ENCODE measurements at places on chromosomes 6 and 20.

DNA sequence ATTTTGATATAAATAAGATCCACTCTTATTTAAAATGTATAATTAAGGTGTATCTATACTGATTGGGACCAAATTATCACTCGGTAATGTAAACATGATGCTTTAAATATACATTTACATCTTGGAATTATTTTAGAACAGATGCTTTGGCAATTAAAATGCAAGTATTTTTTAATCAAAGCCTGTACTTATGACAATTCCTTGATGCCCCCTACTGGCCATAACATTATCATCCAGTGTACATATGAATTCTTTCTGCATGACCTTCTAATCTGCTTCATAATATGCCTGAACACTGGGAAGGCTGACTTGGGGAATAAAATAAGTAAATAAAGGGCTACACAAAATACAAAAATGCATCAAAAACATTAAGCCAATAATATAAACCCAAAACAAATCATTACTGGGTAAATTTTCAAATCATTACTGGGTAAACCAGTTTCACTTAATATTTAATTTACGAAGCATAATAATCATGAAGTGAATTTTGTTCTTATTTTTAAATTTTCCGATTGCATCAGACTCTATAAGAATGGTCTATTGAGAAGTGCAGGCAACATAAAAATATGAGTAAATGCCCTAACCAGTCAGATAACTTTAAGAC, 65.1 kb downstream of the CGA start:
- DNase-seq: peak; percentile 9

GRCh38 chr20:35953387-35954199, 709 bp downstream of the SCAND1 start:
- peak; percentile 62 for DNase-seq

DNA sequence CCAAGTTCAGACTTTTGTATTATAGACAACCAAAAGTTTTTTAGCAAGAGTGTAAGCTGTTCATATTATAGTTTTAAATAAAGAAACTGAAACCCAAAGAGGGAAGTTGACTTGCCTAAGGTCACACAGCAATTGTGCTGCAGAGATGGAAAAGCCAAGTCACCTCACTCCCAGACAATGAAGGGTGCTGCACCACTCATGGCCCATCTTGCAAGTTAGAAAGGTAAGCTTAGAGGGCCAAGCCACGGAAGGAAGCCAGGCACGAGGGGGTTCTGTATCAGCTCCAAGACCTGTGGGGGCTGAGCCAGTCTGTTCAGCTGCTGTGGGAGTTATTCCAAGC, 860 bp downstream of the DEFB124 start:
- no peak for DNase-seq

GRCh38 chr6:146287691-146288369, 255.8 kb upstream of the RAB32 start:
- no peak for DNase-seq

DNA sequence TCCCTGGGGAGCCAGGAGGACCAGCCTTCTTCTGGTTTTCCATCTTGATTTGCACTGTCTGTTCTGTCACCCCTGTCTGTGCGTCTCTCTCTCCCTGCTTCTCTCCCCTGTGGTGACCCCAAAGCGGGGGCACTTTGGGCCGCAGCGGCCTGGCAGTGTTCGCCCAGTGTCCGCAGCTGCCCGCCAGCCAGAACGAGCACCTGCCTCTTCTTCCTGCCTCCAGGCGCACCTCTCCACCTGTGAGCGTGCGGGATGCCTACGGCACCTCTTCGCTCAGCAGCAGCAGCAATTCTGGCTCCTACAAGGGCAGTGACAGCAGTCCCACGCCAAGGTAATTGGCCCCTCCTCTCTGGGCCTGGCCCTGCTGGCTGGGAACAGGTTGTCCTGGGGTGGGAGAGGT, 30.8 kb downstream of the SNPH start:
- DNase-seq: no peak

DNA sequence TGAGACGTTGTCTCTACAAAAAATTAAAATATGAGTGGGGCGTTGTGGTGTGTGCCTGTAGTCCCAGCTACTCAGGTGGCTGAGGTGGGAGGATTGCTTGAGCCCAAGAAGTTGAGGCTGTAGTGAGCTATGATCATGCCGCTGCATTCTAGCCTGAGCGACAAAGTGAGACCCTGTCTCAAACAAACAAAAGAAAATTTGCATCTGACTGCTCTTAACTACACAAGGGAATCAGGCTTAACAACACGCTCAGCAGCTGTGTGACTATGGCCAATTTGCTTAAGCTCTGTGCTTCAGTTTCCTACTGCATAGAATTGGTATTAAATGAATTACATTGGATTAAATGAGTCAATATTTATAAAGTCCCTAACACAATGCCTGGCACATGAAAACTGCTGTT, 24.3 kb upstream of the MRPS10 start:
- no peak for DNase-seq

- no peak for DNase-seq
Measured at GRCh38 chr6:170243386-170243785, 47.5 kb downstream of the DLL1 start.

- peak; percentile 28 for DNase-seq
Measured at GRCh38 chr6:90088009-90088408, 193.7 kb downstream of the GJA10 start.

GRCh38 chr20:63457737-63458136, 14.7 kb downstream of the KCNQ2 start:
- DNase-seq: no peak

- DNase-seq: no peak
Measured at GRCh38 chr20:50815162-50815989, 20.5 kb downstream of the BCAS4 start.

- DNase-seq: no peak
Measured at GRCh38 chr6:72787391-72788031, 165.6 kb downstream of the KCNQ5 start.

DNA sequence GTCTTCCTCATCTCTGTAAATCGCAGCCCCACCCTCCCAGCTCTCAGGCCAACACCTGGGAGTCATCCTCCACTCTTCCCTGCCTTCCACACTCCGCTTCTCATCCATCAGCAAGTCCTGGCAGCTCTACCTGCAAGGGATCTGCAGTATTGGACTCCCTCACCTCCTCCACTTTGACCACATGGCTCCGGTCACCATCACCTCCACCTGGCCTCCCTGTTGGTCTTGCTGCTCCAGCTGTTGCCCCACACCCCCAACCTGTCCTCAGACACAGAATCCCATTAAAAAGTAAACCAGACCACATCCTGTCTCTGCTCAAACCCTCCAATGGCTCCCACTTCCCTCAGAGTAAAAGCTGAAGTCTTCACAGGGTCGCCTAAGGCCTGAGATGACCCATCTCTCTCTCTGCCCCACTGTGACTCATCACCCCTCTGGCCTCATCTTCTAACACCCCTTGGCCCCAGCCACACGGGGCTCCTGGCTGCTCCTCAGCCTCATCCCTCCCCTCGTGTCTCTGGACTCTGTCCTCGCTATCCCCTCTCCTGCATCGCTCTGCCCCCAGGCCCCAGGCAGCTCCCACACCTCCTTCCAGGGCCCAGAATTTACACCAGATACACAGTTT, 185.1 kb upstream of the SULF2 start:
- no peak for DNase-seq

DNA sequence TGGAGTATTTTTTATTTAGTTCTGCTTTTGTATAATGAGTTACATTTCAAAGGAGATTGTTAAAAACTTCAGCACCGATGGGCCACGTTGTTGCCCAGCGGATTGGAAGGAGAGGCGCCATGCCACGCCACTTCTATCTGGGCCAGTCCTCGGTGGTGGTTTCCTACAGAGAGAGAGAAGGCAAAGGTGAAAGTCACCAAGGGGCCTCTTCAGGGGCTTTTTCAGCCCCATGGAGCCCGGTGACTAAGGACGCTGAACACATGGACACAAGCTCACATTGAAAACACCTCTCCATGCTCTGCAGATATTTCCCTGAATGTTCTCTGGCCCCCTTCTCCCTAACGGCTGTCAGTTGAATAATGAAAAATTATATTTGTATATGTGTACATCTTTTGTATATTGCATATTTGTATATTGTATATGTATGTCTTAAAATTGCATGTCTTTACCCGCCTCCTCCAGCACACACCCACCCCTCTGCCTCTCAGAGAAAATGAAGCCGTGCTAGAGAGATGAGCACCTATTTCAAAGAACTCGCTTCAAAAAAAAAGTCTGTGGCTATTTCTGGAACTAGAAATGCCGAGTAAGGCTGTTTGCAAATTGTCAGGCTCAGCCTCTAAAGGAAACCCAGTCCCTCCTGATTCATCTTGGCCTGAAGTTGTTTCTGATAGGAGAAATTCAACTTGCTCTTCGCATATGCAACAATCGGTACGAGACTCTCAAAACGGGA, 91.9 kb upstream of the CDH4 start:
- no peak for DNase-seq

DNA sequence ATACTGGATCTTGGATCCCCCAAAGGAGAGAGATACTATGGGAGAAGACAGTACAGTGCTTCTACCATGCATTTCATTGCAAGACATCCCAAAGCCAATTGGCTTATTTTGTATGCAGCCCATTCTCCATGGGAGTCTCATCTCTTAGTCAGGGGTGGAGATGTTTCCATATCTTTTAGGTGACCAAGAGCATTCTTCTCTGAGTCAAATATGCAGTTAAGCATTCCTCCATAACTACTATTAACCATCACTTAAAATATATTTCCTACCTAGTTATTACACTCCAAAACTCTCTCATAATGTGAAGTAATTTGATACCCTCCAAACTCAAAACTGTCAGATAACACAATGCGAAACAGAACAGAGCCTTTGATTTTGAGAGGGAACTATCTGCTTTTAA, 542.6 kb downstream of the HDGFL1 start:
- DNase-seq: no peak

DNA sequence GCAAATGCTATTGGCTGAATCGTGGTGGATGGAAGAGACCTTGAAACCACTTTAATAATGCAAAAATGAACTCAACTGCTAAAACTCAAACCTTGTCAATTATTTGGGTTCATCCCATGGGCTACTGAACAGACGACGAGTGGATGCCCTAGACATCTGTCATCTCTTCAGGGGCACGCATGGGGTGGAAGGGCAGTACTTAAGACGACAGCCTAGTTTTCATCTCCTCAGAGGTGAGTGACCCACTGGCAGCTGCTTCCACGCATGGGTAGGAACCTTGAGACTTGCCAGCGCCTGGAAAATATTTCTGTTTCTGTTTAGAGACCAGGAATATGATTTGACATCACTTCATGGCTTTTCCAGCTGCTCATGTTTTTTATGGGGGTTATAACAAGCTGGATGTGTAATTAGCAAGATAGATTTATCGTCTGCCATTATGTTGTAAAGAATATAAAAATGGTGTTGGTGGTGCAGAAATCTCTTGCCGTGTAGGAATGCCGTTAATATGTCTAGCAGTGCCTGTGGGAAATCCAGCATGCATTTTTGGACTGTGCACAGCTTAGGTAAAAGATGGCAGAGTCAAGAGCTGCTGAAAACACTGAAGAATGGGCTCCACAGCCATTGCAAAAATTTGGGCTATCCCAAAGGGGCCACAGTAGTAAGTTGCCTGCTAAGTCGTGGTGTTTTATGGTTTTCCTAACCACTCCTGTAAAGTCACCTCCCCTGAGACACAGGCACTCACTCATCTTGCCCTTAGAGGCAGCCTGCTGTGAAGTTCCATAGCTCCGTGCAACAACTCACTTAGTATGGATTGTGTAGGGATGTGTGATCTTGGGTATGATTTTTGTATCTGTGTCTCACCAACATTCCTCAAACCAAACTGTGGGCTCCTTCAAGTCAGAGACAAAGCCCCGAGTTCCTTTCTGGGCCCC, 203.3 kb downstream of the EYA2 start:
- no peak for DNase-seq

DNA sequence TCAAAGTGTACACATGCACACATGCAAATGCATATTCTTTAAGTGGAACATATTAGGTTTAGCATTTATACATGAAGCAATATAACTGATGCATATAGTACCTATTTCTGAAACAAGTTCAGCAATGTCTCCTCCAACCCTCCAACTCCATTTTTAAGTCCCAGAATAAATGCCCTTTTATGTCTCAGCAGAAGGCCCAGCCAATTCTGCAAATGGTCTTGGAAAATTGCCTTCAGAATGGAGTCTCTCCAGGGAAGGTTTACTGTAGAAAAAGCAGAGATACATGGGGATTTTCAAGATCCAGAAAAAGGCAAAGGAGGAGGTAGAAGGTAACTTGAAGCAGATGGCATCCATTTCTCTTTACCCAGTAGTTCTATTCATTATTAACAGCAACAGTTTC, 633.3 kb downstream of the MAFB start:
- no peak for DNase-seq

- no peak for DNase-seq
Measured at GRCh38 chr6:134134654-134135053, 82.2 kb upstream of the SLC2A12 start.

DNA sequence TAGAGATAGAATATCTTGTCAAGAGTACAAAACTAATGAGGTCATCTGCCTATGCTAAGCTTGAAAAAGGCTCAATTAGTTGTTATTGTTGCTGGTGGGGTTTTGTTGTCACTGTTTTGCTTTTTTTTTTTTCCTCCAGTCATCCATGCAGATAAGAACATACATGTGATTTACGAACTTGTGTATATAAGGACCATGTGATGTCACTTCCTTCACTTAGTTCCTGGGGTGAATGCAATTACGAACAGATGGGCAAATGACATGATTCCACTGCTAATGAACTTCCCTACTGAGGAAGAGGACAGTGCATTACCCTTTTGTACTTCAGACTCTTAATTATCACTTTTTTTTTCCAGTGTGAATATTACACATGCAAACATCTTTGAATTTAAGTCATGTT, 1175.3 kb upstream of the GJE1 start:
- no peak for DNase-seq

GRCh38 chr20:19605786-19606485, 152.1 kb upstream of the RIN2 start:
- DNase-seq: no peak

DNA sequence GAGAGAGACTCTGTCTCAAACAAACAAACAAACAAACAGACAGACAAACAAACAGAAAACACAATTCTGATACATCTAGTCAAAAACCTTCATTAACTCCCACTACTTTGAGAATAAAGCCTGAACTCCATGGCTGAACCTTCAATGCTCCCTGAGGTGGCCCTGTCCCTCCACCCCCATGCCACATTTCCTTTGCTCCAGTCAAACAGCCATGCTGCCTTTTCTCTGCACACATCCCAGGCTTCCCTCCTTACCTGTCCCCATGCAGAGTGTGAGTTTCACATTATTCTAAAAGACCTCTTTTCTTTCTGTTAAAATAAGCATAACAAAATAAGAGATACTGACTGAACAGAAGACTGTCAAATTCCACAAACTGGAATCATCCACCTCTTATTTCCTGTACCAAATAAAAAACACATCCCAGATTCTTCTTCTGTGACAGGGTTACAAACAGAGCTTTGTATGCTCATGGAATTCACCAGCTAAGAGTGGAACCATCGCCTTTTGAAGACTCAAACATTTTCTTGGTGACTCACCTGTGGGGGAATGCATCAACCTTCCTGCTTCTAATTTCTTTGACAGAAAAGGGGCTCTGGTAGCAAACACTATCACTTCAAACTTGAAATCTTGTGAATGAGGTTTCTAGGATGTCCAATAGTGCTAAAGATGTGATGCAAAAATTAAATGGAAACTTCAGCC, 71.0 kb upstream of the SLC22A16 start:
- no peak for DNase-seq

GRCh38 chr20:34999782-35000181, 44.1 kb downstream of the MYH7B start:
- no peak for DNase-seq

- no peak for DNase-seq
Measured at GRCh38 chr20:40655451-40655850, 33.6 kb downstream of the MAFB start.

- DNase-seq: no peak
Measured at GRCh38 chr6:18141805-18142590, 12.9 kb downstream of the TPMT start.

All from activated CD4-positive, alpha-beta T cell treated with anti-CD3 and anti-CD28 coated beads, Interleukin-2, Interleukin-4, amounts not matched to agents 100 ng/mL and 50 ng/mL, durations not matched to agents 16 hours and 8 hours (primary cell).